ENCODE measurements at places on chromosomes 6 and 20. TPM values are rescaled to one million over a fixed set of nuclear protein-coding genes. Genes with fewer than 3 reads are reported as not detected.

DNA sequence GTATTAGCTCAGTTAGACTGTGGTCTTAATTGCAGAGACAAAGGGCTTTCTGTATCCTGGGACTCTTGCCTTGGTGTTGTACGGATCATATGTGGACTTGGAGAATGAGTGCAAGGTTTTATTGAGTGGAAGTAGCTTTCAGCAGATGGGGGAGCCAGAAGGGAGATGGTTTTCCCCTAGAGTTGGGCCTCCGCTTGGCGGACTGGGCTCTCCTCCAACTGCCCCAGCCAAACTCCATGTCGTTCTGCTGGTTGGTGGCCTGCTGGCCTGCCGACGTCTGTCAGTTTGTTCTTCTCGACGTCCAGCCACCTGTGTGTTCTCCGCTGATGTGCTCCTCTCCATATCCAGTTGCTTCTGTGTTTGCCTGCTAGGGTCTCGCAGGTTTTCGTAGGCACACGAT lies 189.5 kb upstream of the FLRT3 start:
- no peak for DNase-seq

Gene SLC22A7
- not detected for total RNA-seq

Gene ZNF337
- 6.6 TPM for total RNA-seq

Gene OR2B6
- total RNA-seq, result 1.5 TPM

Gene HTR1B
- total RNA-seq, result not detected

Gene ANGPT4
- not detected for total RNA-seq

Measured in Calu3 (cell line).